ENCODE measurements at places on chromosomes 3 and 15.

DNA sequence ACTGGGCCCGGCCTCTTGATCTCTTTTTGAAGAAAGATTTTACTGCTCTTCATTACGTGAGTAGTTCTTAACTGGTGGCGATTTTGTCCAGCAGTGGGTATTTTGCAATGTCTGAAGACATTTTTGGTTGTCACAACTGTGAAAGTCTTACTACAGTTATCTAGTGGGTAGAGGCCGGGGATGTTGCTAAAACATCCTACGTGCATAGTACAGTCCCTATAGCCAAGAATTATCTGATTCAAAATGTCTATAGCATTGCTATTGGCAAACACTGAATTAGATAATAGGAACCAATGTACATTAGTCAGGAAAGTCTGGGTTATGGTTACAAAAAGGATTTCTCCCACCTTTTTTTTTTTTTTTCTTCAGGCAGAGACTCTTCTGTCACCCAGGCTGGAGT is 38.1 kb downstream of the FOXL2 start:
- DNase-seq, result no peak

- DNase-seq, result no peak
Measured at GRCh38 chr3:108181172-108181571, 41.1 kb downstream of the IFT57 start.

GRCh38 chr15:51253366-51253765 is 85.0 kb downstream of the CYP19A1 start:
- DNase-seq, result no peak

- DNase-seq, result no peak
Measured at GRCh38 chr3:64143409-64144130, 81.7 kb downstream of the PRICKLE2 start.

- no peak for DNase-seq
Measured at GRCh38 chr3:18046131-18046915, 303.9 kb upstream of the TBC1D5 start.

DNA sequence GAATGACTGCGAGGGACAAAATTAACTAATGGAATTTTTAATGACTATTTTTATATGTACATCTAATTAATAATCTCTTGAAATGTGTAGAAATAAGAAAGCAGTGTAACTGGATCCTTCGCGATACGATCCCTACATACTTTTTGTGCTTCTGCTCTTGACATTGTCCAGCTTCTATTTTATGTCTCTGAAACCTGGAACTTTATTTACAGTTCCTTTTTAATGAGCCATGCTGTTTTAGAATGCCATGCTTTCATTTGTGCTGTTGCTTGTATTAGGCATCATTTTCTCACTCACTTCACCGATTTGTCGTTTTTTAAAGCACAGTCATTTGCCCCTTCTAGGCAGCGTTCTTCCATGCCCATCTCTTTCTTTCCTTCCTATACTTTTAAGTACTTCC is 301.3 kb downstream of the EDEM1 start:
- DNase-seq, result no peak

DNA sequence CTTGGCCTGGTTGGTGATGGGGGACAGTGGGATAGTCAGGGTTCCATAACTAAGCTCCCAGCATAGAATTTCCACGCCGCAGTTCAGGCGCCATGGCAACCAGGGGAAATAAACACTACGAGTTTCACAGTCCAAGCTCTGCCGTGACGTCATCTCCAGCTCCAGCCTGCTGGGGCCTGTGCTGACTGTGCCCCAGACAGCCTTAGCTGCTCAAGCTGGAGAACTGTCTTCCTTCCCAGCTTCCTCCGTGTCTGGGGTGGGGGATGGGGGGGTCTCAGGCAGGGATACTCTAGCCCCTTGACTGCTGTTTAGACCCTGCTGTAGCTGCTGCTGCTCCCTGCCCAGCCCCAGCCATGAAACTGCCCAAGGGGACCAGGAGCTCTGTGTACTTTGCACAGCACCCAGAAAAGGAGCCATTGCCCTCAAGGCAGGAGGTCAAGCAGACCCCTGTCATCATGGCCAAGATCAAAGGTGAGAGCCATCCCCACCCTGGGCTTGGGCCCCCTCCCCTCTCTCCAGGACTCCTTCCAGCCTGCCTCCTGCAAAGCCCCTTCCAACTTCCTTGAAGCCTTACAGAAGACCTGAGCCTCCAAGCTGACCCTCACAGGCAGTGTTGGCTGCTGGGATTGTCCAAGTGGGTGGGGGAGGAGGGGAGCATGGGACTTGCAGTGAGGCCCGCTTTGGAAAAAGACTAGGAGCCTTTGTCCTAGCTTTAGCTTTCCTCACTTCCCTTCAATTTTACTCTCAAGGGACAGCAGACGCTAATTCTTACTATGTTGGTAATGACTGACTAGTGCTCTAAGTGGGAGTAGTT is 11.4 kb upstream of the CSPG4 start:
- peak; percentile 12 for DNase-seq

GRCh38 chr3:112649478-112649735 is 8.5 kb upstream of the CCDC80 start:
- no peak for DNase-seq

DNA sequence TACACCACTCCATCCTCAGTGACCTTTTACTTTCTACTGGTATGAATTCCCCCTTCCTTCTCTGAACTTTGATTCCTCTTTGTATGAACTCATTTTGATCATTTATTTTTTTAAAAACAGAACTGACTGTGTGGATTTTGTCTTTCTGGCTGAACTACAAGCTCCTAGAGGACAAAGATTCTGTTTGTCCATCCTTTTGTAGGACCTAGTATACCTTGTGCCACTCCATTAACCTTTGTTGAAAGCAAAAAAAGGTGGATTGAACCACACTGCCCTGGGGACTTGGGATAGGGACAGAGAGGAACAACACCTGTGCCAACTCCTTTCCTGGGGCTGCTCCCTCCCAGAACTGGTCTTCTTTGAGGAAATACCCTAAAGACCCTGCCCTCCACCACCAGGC is 23.6 kb downstream of the FSTL1 start:
- DNase-seq, result no peak

DNA sequence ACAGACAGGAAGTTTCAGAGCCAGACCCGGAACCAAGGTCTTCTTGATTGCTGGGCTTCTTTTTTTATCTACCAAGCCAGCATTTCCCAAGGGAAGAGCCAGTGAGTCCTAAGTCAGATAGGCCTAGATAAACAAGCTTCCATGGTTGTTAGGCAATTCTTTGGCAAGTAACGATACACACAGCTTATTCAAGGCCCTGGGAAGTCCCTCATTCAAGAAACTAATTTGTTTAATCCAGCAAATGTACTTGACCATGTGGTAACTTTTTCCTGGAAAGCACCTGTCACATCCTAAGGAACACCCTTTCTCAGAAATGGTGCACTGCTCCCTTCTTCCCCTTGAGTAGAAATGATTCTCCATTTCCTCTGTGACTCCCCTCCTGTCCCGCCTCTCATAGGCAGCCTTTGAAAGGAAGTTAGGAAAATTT is 209.9 kb downstream of the ITPR1 start:
- no peak for DNase-seq

- no peak for DNase-seq
Measured at GRCh38 chr3:32117320-32117719, 10.9 kb downstream of the GPD1L start.

GRCh38 chr15:65223996-65224395 is 12.7 kb upstream of the CILP start:
- DNase-seq, result no peak

GRCh38 chr15:29440541-29440940 is 170.9 kb upstream of the NSMCE3 start:
- DNase-seq, result no peak

GRCh38 chr15:85504749-85505676 is 124.6 kb downstream of the AKAP13 start:
- peak; percentile 34 for DNase-seq

GRCh38 chr15:43100971-43101370 is 4.9 kb downstream of the UBR1 start:
- no peak for DNase-seq

DNA sequence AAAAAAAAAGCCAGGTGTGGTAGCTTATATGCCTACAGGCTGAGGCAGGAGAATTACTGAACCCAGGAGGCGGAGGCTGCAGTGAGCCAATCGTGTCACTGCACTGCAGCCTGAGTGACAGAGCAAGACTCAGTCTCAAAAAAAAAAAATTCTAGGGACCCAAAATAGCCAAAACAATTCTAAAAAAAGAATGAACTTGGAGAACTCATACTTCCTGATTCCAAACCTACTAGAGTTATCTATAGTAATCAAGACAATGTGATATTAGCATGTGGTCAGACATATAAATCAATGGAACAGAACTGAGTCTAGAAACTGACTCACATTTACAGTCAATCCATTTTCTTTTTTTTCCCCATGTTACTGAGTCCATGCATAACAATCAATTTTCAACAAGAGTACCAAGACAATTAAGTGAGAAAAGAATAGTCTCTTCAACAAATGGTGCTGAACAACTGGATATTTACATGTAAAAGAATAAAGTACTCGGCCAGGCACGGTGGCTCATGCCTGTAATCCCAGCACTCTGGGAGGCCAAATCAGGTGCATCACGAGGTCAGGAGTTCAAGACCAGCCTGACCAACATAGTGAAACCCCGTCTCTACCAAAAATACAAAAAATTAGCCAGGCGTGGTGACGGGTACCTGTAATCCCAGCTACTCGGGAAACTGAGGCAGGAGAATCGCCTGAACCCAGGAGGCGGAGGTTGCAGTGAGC is 11.9 kb downstream of the PRKAR2A start:
- DNase-seq, result no peak

GRCh38 chr15:71228403-71228802 is 113.1 kb downstream of the THSD4 start:
- DNase-seq, result no peak

- no peak for DNase-seq
Measured at GRCh38 chr15:32656496-32656895, 15.0 kb downstream of the SCG5 start.

DNA sequence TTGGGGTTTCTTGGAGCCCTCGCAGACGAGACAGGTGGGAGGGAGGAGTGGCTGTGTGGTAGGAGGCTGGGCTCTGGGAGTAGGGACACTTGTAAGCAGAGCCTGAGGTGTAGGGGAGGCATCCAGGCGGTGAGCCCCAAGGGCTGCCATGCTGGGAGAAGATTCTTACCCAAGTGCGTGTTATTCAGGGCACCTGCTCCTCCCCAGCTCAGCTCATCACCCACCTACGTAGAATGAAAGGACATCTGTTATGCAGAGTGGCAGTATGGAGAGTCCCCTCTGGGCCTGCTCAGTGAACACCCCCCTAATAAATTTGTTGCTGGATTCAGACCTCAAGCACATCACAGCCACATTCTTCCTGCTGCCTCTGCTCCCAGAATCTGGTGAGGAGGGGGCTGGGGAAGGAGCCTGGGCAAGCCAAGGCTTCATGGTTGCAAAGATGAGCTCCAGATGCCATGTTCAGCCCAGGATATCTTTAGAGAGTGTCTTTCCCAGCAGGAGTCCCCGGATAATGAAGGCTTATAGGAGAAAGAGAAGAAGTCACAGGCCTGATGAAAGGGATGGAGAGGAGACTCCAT is 261.8 kb downstream of the EPHB1 start:
- no peak for DNase-seq

- no peak for DNase-seq
Measured at GRCh38 chr15:54599386-54599785, 597.4 kb downstream of the RSL24D1 start.

- DNase-seq, result peak; percentile 67
Measured at GRCh38 chr3:157127831-157128767, 31.8 kb downstream of the CCNL1 start.

DNA sequence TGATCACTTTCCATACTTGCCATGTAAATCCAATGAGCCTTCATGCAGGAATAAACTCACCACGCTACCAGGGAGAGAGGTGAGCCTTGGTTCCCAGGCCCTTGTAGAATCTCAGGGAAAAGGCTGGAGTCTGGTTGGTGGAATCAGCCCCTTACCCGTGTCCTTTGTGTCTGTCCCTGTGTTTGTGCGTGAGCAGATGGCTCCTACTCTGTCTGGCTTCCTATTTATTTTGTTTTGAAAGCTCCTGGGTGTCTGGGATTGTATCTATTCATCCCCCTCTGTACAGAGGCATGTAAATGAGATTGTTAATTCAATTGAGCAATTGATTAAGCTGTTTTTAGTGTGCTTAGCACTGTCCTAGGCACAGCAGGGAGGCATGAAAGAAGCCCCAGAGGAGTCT is 278.1 kb downstream of the THSD4 start:
- no peak for DNase-seq

DNA sequence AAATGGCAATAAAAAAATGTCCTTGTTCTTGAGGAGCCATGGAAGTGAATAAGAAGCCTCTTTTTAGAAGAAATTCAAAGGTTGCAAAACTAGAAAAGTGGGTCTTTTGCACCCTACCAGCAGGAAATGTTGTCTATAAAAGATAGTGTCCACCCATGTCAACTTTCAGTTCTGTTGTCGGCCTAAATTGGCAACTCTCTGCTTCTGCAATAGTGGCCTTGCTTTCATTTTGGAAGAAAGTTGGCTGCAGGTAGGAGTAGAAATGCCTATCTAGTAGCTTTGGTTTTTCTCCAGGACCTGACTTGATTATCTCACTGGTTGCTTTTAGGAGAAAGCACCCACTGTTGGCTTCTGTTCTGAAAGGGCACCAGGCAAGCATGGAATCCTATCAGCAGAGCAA is 85.4 kb downstream of the TMEM108 start:
- no peak for DNase-seq

GRCh38 chr3:73475175-73475574 is 149.6 kb downstream of the PDZRN3 start:
- DNase-seq, result no peak

GRCh38 chr3:53803124-53803815 is 42.9 kb downstream of the CHDH start:
- no peak for DNase-seq

- no peak for DNase-seq
Measured at GRCh38 chr3:52233968-52234367, 5.0 kb downstream of the TWF2 start.

- DNase-seq, result peak; percentile 45
Measured at GRCh38 chr3:12471241-12471640, 13.0 kb upstream of the TSEN2 start.

DNA sequence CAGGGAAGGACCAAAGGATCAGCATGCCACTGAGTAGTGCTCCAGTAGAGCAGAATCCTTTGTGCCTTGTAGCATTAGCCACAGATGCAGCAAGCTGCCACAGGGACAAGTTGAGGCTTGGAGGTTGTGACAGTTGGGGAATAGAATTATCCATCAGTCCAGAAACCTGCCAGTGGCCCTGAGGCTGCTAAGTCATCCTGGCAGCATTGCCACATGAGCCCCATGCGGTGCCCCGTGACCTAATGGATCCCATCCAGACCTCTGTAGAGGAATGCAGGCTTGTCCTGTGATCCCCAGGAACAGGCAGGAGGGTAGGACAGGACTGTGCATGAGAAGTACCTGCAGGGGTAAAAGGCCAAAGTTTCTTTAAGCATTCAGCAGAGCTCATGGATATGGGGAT is 51.7 kb downstream of the BOC start:
- DNase-seq, result no peak

- DNase-seq, result no peak
Measured at GRCh38 chr3:74575857-74576256, 38.6 kb downstream of the CNTN3 start.

GRCh38 chr3:5296362-5296761 is 108.9 kb downstream of the EDEM1 start:
- DNase-seq, result no peak

DNA sequence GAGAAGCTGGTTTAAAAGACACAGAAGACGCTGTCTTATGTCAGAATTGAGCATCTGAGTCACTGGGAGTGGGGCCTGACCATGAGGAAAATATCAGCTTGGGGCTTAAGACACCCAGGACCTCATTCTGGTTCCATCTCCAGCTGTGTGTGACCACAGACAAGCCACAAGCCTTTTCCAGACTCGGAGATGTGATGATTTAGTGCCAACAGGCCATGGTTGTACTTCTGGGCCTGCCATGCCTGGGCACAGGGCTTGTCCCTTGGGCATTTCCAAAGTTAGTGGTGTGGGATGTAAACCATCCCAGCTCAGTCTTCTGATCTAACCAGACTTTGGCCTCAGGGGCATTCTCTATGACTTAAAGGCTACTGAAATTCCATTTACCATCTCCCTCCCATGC is 269.8 kb downstream of the RYR3 start:
- DNase-seq, result no peak

Measured in activated CD4-positive, alpha-beta T cell treated with anti-CD3 and anti-CD28 coated beads, Interleukin-2, amount 50 U/mL, for 4 hours (primary cell).